ENCODE measurements at places on chromosomes 7 and 10. TPM values are rescaled to one million over a fixed set of nuclear protein-coding genes. Genes with fewer than 3 reads are reported as not detected.

The TRAPPC14 gene
- 2.6 TPM for total RNA-seq

The DNAJC12 gene
- total RNA-seq: 3.1 TPM

The ZDHHC6 gene
- total RNA-seq: 22.4 TPM

The CAV1 gene
- 175 TPM for total RNA-seq

The PTPRZ1 gene
- 4.7 TPM for total RNA-seq

The HEPACAM2 gene
- not detected for total RNA-seq

The GPR141 gene
- 1.0 TPM for total RNA-seq

Data from skeletal muscle tissue (tissue), 5 donors.